ENCODE measurements at places on chromosomes 4 and X.
A peak's percentile ranks its signal among the peaks of the same experiment; 100 is the strongest.

DNA sequence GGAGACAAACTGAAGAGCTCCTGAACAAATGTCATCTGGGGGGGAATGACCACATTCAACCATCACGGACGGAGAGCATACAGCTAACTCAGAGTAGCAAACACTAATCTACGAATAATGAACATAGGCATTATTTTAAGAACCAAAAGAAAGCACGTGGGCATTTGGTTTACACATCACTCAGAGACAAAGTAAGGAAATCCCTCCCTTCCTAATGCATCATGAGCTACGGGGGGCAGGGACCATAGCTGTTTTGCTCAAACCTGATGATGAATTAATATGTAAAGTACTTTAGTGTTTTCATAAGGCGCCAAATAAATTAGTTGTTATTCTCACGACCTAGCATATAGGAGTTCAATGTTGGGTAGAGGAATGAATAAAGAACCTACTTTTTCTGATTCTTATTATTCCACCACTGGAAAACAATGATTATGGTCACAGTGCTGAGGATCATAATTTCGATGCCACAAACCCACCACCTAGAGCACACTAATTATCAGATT, 11.7 kb upstream of the TMEM156 start:
- DNase-seq = peak; percentile 32

- no peak for DNase-seq
Observed at GRCh38 chr4:135239964-135240363, 1038.4 kb upstream of the PABPC4L start.

GRCh38 chr4:83959160-83959559, 423.3 kb downstream of the GPAT3 start:
- no peak for DNase-seq

GRCh38 chr4:136829280-136829679, 703.0 kb downstream of the PCDH18 start:
- DNase-seq = no peak

Data from GM12878 (cell line).